ENCODE measurements at places on chromosomes 7 and 10.
A peak's percentile ranks its signal among the peaks of the same experiment; 100 is the strongest.

GRCh38 chr10:106682175-106682574, 482.3 kb downstream of the SORCS1 start:
- no peak for DNase-seq

DNA sequence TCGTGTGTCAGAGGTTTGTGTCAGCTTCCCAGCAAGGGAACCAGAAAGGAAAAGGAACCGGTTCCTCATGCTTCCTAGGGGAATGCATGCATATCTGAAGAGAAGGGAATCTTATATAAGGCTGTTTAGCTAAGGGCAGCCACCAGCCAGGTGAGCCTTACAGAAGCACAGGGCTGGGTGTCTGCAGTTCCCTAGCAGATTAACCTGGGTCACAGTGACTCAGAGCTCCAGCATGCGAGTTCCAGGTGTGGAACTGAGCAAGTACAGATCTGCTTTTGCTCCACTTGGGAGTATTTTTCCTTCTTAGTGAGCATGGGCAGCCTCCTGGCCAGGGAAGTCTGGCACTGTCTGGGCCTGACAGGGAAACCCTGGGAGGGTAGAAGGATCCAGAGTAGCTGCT, 957 bp upstream of the ANKRD2 start:
- DNase-seq = no peak

- no peak for DNase-seq
These were observed 13.4 kb downstream of the BLNK start for GRCh38 chr10:96257944-96258343.

GRCh38 chr10:127892743-127893142, at the start of gene CLRN3:
Gene CLRN3, minus strand, starts transcription at chr10:127892941. Its CDS starts 157 bp downstream, at chr10:127892784.
- DNase-seq = no peak

DNA sequence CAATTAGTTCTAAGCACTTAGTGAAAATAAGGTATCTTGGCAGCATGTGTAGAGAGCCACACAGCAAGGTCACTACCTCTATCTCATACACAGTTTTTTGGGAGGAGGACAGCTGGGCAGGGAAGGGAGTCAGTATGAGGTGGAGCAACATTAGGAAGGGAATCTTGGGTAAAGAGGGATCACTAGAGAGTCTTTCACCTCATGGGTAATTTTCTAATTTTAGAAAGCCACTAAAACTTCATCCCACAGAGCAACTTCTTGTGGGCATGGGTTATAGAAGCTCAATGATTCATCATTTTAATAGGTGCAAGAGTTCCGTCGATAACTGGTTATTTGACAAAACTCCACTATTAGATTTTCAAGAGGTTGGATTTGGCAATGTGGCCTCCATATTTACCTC, 2.5 kb downstream of the NRAP start:
- no peak for DNase-seq

- DNase-seq = no peak
These were observed 7.7 kb upstream of the GSTK1 start for GRCh38 chr7:143255564-143255963.

GRCh38 chr10:118694848-118695247, 59.9 kb downstream of the CACUL1 start:
- no peak for DNase-seq

DNA sequence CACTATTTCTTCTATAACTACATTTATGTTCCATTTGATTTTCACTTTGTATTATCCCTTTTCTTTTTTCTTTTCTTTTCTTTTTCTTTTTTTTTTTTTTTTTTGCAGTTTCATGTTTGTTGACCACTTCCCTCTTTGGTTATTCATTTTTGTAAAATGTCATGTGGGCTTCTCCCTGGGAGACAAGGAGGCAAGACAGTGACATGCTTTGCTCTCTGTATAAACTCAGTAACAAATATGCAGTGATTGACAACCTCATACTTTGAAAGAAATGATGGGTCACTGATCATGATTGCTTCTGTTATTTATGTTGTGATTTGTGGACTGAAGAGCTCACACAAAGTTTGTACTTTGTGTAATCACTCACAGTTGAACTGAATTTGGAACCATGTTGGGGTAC, 90.2 kb upstream of the ABI1 start:
- DNase-seq = no peak

DNA sequence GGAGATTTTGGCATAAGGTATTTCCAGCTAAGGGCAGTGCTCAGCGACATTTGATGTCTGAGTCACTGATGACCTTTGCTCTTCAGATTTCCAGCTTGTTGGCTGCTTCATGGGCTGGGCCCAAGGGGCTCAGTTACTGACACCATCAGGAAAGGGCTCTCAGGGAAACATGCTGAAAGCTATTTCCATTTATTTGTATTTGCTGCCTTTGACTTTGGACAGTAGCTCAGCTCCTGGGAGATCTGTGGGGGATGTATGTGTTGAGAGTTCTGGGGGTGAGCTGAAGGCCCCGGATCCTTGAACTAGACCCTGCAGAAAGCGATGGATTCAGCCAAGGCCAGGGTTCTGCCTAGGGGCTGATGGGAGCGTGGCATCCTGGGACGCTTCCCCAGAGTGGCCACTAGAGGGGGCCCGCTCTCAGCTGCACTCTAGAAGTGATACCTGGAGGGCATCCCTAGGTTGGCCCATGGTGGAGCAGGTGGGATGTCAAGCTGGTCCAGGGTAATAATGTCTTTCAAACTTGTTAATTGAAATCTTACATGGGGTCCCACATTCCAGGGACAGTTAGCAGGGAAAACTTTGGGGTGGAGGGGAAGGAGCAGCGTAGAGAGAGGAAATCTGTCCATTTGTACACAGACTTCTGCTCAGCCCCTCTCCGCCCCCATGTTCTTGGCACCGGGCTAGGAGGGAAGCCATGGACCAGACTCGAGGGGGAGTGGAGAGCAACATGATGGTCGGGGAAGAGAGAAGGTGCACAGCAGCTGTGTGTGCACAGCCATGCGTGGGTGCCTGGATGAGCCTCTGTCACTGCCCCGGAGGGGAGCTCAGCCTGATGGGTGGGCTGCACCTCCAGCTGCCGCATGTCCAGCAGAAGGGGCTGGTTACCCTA, 3.0 kb upstream of the BTBD16 start:
- peak; percentile 6 for DNase-seq

DNA sequence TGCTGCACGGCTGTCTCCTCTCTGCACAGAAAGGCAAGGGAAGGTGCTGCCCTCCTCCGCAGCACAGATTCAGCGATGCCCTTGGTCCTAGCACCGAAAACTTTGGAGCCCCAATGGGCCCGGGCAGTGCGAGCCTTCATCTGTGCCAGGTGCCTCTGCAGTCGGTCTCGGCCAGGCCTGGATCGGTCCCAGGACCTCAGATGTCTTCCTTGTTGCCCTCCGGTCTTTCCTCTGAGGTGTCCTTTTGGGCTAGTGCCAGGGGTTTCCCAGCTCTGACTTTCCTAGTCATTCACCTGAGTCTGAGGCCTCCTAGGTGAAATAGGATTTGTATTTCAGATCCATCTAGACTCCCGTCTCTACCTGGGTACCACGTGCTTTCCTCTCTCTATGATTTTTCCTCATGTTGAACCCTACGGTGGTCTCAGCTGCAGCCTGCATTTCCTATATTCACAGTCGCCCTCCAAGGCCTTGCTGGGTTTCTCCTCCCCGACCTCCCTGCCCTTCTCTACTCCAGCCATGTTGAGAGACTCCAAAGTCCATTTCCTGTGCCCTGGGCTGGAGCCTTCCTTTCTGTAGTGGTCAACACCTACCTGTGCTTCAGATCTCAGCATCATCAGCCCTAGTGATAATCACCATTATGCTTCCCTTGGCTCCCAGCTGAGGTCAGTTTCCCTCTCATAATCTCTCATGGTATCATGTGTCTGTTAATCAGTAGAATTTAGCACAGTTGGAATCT, 92.0 kb upstream of the PRSS58 start:
- no peak for DNase-seq

DNA sequence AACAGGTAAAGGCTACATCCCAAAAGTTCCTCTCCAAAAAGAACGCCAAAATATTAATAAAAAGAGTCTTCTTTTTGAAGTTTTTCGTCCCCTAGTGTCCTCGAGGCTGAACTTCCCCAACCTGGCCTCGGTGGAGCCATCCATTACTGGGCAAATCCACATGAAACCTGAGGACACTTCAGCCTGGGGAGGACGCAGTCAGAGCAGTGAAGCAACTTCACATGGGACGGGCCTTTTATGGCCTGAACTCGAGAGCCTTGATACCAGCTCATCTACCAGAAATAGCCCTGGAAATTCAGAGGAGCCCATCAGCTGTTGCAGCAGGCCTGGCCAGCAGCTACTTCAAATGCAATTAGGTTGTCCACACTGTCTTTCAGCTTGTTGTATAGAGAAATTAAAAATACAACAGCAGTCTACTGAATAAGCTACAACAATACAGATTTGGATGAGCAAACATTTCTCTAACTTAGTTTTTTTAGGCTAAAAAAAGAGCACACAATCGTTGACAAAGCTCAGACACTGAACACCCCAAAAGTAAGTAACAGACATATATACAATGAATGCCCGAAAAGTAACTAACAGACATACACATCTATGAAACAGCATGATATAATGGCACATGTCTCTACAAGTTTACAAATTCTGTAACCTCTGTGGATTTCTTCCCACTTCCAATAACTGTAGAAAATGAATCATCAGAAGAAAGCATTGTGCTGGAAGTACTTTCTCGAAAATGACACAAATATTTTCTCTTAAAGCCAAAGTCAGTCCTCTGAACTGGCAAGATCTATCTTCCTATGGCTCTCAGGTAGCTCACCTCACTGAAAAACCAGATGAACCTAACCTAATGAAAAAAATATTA, at the start of gene SVIL:
Gene SVIL (minus strand): TSS at position 208 of the 862 bp plus-strand sequence. CDS start 79,913 bp downstream, outside the sequence.
- no peak for DNase-seq

GRCh38 chr7:75819711-75820110, 6.1 kb upstream of the CCL24 start:
- DNase-seq = no peak

DNA sequence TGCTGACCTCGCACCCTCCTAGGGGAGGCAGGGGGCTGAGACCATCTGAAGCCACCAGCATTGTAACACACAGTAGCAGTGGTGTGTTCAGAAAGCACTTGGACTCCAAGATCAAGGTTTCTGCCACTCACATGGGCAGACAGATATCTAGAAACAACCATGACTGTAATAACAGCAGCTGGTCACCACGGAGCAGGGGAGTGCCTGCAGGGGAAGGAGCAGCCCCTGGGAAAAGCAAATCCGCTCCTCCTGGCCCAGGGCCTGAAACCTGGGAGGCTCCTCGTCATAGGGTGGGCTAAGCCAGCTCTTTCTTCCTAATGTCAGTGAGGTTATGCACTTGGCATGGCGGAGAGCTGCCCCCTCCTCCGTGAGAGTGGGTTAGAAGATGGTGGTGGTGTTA, 118.4 kb upstream of the INSYN2A start:
- DNase-seq = no peak

DNA sequence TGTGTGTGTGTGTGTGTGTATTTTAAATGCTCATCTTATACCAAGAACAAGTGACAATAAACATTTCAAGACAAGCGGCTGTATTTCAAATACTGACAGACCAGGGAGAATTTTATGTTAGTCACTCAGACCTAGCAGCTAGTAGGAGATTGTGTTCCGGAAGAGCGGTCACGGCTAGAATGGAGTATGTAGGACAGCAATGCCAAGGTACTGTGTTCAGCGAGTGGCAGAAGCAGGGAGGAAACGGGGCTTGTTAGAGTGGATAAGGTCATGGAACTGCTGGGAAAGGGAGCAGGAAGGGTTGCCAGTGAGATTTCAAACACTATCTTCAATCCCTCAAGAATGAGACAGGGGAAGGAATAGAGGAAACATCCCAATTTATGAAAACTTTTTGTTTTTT, 260.5 kb upstream of the PITRM1 start:
- DNase-seq = no peak

- no peak for DNase-seq
These were observed 64.1 kb upstream of the PDZD8 start for GRCh38 chr10:117439243-117439912.

- DNase-seq = no peak
These were observed 15.4 kb upstream of the PRF1 start for GRCh38 chr10:70617798-70618568.

DNA sequence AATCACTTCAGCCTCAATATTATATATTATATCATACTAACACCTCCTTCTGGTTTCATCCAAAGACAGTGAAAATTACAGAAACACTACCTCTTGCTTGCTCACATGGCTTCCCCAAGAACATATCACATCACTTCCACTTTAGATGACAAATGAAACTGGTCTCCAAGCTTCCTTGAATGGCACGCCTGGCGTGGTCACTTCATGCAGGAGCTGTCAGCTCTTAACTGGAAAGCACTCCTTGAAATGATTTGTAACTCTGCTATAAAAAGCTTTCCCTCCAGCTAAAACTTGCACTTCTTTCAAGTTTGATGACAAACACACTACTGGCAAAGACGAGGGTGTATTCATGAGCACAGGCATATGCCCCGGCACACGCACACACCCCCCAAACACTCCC, 84.1 kb upstream of the INHBA start:
- no peak for DNase-seq

GRCh38 chr7:155845226-155845625, 33.0 kb upstream of the SHH start:
- no peak for DNase-seq
